ENCODE measurements at places on chromosomes 7 and 10.

- DNase-seq, result no peak
Observed at GRCh38 chr10:97999066-97999922, 31.1 kb downstream of the CRTAC1 start.

GRCh38 chr7:75993689-75994387, 557 bp downstream of the TMEM120A start:
- DNase-seq, result no peak

DNA sequence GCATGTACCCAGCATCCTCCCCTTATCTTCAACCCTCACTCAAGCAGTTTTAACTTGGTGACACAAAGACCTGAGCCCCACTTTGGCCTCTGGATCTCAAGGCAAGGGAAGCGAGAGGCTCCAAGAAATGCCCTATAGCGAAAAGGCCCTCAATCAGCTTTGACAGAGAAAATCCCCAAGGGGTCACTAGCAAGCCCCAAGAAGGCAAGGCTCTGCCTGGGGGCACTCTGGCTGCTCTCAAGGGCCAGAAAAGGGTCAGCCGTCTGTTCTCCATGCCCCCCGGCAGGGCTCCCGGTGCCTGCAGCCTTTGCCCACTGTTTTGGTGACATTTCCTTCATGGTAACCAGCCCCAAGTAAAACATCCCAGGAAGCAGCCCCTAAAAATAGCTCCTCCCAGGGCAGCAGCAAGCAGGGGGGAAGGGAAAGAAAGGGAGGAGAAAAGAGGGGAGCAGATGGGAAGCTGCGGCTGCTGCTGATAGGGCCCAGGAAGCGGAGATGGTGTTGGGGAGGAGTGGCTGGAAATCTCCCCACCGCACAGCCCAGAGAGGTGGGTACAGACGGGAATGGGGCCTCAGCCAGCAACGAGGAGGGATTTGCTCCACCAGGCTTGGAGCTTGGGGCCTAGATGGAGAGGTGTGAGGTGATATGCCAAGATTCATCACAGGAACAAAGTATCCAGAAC, 7.1 kb downstream of the CAMK2G start:
- DNase-seq, result no peak

- no peak for DNase-seq
Observed at GRCh38 chr7:147833970-147834369, 756.6 kb upstream of the C7orf33 start.

DNA sequence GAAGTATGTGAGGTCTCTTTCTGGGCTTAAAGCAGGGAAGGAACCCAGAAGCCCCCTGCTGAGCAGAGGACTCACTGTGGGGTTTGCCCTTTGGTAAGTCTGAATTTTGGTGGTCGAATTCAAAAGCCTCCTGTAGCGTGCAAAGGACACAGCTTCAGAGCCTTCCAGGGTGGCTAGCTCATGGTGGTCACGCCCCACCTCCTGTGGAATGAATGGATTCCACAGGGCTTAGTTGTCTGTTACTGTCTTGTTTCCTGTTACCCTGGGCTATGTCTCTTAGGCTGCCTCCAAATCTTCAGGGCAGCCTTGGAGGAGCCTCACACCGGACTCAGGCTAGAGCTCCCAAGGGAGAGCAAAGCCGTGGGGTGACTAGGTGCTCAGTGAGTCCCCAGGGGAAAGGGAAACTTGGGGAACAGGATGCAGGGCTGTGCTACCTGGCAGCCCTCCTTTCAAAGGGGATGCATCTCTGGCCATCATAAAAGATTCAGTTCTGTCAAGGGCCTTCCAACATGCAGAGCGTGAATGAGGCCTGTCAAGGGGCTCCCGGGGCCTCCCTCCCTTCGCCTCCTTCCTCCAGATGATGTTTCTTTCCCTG, 211.7 kb downstream of the CCSER2 start:
- DNase-seq, result no peak
